GM13976 (cell line): ENCODE measurements at places on chromosomes 5 and 9.
A peak's percentile ranks its signal among the peaks of the same experiment; 100 is the strongest.

GRCh38 chr5:128667152-128667551 lies 129.1 kb upstream of the FBN2 start:
- DNase-seq: no peak

- no peak for DNase-seq
Measured at GRCh38 chr9:7186175-7186574, 428.4 kb downstream of the KDM4C start.

- DNase-seq: no peak
Measured at GRCh38 chr9:18761742-18762300, 271.2 kb downstream of the SAXO1 start.

DNA sequence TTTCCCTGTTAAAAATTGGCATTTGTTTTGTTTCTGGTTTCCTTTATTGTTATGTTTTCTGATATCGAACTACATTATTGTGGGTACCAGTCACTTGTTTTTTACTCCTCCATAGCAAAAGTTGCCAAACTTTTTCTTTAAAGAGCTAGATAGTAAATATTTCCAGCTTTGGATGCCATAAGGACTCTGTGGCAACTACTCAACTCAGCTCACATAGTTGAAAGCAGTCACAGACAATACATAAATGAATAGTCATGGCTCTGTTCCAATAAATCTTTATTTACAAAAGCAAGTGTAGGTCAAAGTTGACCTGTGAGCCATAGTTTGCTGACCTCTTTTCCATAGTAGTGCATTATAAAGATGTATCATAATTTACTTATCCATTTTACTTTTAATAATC lies 305.0 kb downstream of the RASEF start:
- no peak for DNase-seq

- DNase-seq: no peak
Measured at GRCh38 chr9:137802521-137803243, 74.9 kb upstream of the CACNA1B start.

DNA sequence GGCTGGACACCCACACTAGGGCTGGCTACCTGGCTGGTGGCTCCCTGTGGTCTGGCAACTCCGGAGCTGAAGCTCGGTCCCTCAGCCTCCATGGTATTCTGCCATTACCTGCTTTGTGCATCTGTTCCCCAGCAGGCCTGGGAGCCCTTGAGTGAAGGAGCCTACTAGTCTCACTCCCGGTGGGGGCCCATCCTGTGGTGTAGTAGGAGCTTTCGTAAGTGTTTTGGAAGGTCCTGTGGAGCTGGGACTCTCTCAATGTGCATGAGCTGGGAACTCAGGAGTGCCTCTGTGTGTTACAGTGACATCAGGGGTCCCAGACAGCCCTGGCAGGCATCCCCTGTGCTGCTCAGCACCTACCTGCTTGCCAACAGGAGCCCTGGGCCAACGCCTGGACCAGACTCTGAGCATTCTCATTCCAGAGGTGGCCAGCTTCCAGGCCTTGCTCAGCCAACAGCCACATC lies 267.1 kb downstream of the GADD45G start:
- no peak for DNase-seq

DNA sequence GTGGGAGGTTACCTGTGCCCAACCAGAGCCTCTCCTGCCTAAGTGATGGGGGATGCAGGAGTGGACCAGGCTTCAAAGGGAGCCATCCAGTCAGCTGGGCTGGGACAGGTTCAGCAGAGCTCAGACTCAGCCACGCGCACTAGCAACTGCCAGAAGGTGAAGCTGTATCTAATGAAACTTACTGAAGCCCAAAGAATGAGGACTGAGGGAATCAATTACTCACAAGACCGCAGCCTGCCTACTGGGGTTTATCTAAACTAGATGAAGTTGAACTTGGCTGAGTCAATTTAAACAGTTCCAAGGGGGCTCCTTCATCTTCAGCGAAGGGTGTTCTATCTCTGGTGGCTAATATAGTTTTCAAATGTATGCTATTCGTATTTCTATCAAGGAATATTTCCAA lies 11.4 kb downstream of the HAND1 start:
- no peak for DNase-seq

DNA sequence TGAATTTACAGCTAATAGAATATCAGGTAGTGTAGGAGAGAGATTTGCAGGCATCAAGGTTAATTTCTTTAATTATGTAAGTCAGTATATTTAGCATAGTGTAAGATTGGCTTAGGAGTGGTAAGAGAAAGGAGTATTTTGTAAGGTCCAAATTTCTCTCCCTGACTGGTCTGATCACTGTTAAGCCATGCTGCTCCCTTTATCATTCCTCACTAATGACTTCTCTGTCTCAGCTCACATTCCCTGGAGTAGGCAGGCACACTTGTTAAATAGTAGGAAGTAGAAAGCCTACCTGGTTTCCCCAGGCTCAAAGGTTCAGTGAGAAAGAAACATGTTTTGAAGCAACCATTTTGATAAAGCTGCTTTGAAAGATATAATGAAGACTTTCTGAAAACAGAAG lies 90.7 kb downstream of the SMIM15 start:
- no peak for DNase-seq

GRCh38 chr9:114080195-114080772 lies 2.2 kb upstream of the AMBP start:
- DNase-seq: no peak

DNA sequence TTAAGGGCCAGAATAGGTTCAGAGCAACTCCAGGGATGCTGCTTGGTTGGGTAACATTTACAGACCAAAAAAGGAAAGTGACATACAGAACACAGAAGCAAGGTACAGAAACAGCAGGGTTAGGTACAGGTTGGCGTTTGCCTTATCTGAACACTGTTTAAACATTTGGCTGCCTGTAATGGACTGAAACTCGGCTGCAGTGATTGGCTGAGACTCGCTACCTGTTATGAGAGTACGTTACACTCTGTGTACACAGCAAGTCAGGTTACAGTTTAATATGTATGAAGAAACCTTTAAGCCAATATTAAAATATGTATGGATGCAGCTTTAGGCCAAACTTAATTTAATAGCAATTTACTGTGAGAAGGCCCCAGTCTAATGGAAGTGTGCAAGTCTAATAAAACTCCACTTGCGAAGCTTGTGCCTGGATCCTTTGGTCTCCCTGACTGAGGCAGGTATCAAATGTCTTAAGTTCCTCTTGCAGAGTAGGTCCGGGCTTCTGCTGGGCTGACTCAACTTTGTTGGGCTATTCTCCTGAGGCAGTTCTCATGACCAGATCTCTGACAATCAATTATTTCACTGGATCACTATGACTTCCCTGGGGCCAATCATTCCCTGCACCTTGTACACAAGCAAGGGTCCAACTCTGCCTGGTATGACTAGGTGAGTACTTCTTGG lies 204.9 kb downstream of the ZNF462 start:
- no peak for DNase-seq

- DNase-seq: no peak
Measured at GRCh38 chr5:132498152-132498551, 7.6 kb upstream of the IRF1 start.

DNA sequence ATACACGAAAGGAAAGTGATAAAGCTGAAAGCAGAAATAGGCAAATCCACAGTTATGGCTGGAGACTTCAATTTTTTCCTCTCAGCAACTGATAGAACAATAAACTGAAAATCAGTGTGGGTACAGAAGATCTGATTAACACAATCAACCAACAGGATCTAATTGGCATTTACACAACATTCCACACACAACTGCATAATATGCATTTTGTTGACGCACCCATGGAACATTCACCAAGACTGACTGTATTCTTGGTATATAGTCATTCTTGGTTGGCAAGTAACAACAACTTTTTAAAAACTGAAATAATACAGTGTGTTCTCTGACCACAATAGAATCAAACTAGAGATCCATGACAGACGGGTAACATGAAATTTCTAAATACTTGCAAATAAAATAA lies 218.7 kb upstream of the S1PR3 start:
- no peak for DNase-seq

DNA sequence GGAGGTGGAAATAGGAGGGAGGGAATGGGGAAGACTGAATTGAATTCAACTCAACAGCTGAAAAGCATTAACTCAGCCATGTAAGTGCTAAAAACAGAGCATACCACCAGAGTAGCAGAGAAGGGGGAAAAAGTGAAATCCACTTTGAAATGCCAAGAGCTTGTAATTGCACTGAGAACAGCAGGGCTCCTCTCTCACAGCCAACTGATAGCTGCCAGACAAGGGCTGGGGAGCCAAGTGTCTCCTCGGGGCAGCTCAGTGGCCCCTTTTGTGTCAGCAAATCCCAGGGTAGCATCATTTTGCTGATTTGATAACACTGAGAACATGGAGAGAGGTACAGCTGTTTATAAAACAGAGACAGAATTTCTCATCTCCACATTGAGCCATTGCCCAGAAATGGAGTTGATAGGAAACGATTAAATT lies 182.5 kb downstream of the FRMD3 start:
- no peak for DNase-seq

- DNase-seq: peak; percentile 72
Measured at GRCh38 chr9:35650341-35651158, at the start of gene SIT1. TSS of gene SIT1 (minus strand) at chr9:35650931. CDS start at chr9:35650853, 78 bp downstream.

DNA sequence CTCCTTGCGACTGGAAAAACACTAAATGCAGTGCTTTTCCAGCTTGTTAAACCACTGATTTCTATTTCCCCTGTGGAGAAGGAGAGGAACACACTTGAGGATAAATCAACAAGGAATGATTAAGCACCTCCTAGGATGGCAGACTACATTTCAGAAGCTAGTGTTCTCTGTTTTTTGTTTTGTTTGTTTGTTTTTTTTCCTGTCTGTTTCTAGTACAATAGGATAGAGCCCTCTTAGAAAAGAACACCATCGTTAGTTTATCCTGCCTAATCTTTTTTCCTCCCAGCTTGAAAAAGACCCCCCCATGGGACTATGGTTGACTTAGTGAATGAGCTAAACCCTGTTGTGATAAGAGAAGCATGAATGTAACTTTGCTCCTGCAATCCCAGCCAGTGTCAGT lies 3.9 kb upstream of the TAL2 start:
- no peak for DNase-seq
